ENCODE measurements at places on chromosomes 16 and 17. TPM values are rescaled to one million over a fixed set of nuclear protein-coding genes. Genes with fewer than 3 reads are reported as not detected.

The ASB16 gene
- total RNA-seq = 0.19 TPM

The LGALS9B gene
- not detected for total RNA-seq

The PRSS33 gene
- total RNA-seq = not detected

The SF3B3 gene
- total RNA-seq = 450 TPM

The KRTAP1-1 gene
- total RNA-seq = not detected

Data from activated CD4-positive, alpha-beta memory T cell treated with anti-CD3 and anti-CD28 coated beads for 36 hours (primary cell).